Endothelial cell of umbilical vein (primary cell): ENCODE measurements at places on chromosomes 11 and 22.
A peak's percentile ranks its signal among the peaks of the same experiment; 100 is the strongest.

GRCh38 chr11:68541991-68542390 lies 81.4 kb downstream of the PPP6R3 start:
- no peak overlapping the region for H3K4me3 ChIP-seq
- peaks cover 22% of the 10 kb centered on the region for H3K36me3 ChIP-seq
- no peak for DNase-seq
- H3K27me3 ChIP-seq = no peaks in the 10 kb centered on the region
- H3K27ac ChIP-seq = no peak overlapping the region
- peaks cover 2% of the 10 kb centered on the region for H3K4me1 ChIP-seq

GRCh38 chr11:19951558-19952115 lies 208.6 kb downstream of the DBX1 start:
- H3K4me1 ChIP-seq = peaks cover 27% of the 10 kb centered on the region
- no peak overlapping the region for H3K4me3 ChIP-seq
- no peaks in the 10 kb centered on the region for H3K27me3 ChIP-seq
- peak overlapping the region; percentile 40 for H3K27ac ChIP-seq
- H3K36me3 ChIP-seq = peaks cover 7% of the 10 kb centered on the region
- peak; percentile 81 for DNase-seq

- H3K27me3 ChIP-seq = no peaks in the 10 kb centered on the region
- DNase-seq = peak; percentile 89
- H3K27ac ChIP-seq = no peak within 1 kb of the TSS
- peaks cover 10% of the 10 kb centered on the region for H3K4me1 ChIP-seq
- no peaks in the 10 kb centered on the region for H3K36me3 ChIP-seq
- H3K4me3 ChIP-seq = peak within 1 kb of the TSS; percentile 33
Measured at GRCh38 chr11:77589521-77590193, at the start of gene AQP11. Gene AQP11 (plus strand): TSS chr11:77589953. CDS start chr11:77589993, 40 bp downstream.

DNA sequence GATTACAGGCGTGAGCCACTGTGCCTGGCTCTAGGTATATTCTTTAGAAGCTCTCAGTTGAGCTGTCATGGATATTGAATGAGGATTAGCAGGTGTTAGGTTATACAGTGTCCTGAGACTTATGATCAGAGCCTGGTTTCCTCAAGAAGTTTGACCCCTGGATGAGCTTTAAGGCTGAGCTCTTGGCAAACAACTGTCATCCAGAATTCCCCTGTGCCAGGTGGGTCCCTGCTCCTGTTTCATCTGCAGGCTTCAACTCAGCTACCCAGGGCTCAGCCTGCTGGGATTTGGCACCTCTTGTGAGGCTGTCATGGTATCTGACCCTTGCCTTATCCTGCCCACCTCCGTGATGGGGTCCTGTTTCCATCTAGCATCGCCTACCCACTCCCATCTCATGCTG lies 24.3 kb downstream of the SERPINH1 start:
- DNase-seq = no peak
- no peak overlapping the region for H3K27ac ChIP-seq
- no peaks in the 10 kb centered on the region for H3K36me3 ChIP-seq
- no peak overlapping the region for H3K4me3 ChIP-seq

DNA sequence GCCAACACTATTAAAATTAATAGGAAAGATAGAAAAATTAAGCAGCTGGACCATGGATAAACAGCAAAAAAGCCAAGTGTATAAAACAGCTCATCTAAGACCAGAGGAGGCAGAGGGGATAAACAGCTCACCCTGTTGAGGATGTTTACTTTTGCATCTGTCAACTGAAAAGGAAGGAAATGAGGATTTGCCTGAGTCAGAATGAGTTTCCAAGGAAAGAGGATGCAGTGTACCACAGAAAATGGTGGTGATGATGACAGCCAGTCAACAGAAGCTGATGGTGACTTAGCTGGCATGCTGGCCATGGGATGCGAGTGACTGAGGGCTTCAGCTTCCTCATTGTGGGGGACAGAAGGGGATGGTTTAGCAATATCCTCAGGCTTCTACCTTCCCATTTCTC lies 183.5 kb downstream of the KIRREL3 start:
- H3K36me3 ChIP-seq = no peaks in the 10 kb centered on the region
- no peaks in the 10 kb centered on the region for H3K27me3 ChIP-seq
- H3K4me1 ChIP-seq = no peaks in the 10 kb centered on the region
- H3K27ac ChIP-seq = no peak overlapping the region
- no peak overlapping the region for H3K4me3 ChIP-seq

- peaks cover 2% of the 10 kb centered on the region for H3K36me3 ChIP-seq
- H3K4me3 ChIP-seq = peak overlapping the region; percentile 88
- no peaks in the 10 kb centered on the region for H3K27me3 ChIP-seq
- H3K27ac ChIP-seq = peak overlapping the region; percentile 84
Measured at GRCh38 chr22:20509344-20510047, 2.1 kb downstream of the MED15 start.

DNA sequence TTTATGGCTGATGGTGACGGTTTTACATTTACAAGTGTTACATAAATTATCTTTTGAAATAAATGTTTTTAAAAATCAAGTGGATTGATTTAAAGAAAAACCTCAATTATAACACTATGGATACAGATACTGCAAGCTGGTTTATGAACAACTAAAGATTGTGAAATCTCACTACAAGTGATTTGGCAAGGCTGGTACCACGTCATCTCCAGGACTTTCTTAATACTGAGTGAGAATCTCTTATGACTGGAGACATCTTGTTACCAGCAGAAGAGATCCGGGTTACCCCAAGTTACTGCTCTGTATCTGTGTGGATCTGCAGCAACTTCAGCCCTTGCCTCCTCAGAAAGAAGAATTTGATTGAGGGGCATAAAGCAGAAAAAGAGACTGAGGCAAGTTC lies 452.9 kb downstream of the MN1 start:
- H3K27me3 ChIP-seq = peaks cover 10% of the 10 kb centered on the region
- DNase-seq = no peak
- H3K4me3 ChIP-seq = no peak overlapping the region
- H3K36me3 ChIP-seq = no peaks in the 10 kb centered on the region
- H3K4me1 ChIP-seq = no peaks in the 10 kb centered on the region

GRCh38 chr11:46112961-46113607 lies 8.2 kb downstream of the PHF21A start:
- no peak overlapping the region for H3K27ac ChIP-seq
- DNase-seq = peak; percentile 58
- no peak overlapping the region for H3K4me3 ChIP-seq
- no peaks in the 10 kb centered on the region for H3K36me3 ChIP-seq

DNA sequence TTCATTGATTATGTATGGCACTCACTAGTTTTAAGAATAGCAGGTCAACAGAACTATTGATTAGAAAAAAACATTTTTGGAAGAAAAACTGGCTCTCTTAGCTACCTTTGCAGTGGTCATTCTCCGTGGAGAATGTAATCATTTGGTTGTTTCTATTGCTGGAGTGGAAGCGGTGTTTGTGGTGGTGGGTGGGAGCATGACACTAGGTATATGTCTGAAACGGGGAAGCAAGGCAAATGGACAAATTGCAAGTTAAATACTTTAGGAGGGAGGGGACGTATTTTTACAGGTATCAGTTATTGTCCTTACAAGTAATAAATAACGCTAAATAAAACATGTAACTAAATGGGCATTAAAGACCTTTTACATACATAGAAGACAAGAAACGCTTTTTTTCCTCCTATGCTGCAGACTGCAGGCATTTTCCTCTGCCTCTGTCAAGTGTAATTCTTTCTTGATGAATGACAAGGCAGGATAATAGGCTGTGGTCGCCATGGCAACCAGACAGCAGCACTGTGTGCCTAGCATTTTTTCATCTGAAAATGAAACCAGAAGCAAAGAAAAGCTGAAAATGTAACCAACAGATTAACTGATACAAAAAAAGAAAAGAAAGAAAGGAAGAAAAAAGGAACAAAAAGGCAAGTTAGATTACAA lies 46.2 kb downstream of the BLID start:
- no peaks in the 10 kb centered on the region for H3K36me3 ChIP-seq
- DNase-seq = peak; percentile 93
- no peak overlapping the region for H3K27ac ChIP-seq
- no peak overlapping the region for H3K4me3 ChIP-seq
- peaks cover 11% of the 10 kb centered on the region for H3K4me1 ChIP-seq

GRCh38 chr22:21606775-21607174 lies 23.0 kb downstream of the YDJC start:
- no peak overlapping the region for H3K4me3 ChIP-seq
- no peaks in the 10 kb centered on the region for H3K4me1 ChIP-seq
- DNase-seq = no peak
- no peaks in the 10 kb centered on the region for H3K27me3 ChIP-seq

DNA sequence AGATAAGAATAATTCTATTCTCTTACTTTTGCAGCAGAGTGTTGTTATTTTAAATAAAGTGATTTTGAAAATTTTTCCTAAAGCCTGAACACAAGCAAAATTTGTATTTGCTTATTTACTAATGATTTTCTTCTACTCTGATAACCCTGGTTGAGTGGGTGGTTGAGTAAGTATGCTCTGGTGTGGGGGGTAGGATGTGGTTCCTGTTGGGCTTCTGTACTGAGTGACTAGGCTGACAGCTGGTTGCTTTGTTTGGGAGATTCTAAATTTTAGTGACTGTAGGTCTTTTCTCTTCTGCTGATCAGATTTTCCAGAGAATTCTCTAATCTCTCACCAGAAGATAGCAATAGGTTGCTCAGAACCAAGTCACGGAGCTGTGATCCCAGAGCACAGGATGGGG lies 61.6 kb downstream of the METTL15 start:
- H3K4me1 ChIP-seq = no peaks in the 10 kb centered on the region
- DNase-seq = no peak
- no peaks in the 10 kb centered on the region for H3K27me3 ChIP-seq
- H3K27ac ChIP-seq = no peak overlapping the region
- no peaks in the 10 kb centered on the region for H3K36me3 ChIP-seq

- peaks cover 17% of the 10 kb centered on the region for H3K4me1 ChIP-seq
- H3K27me3 ChIP-seq = peaks cover 59% of the 10 kb centered on the region
- DNase-seq = no peak
- H3K27ac ChIP-seq = no peak overlapping the region
- no peak overlapping the region for H3K4me3 ChIP-seq
Measured at GRCh38 chr22:27798511-27799014, 3.0 kb downstream of the MN1 start.

GRCh38 chr11:73155102-73155501 lies 13.0 kb upstream of the FCHSD2 start:
- H3K4me3 ChIP-seq = no peak overlapping the region
- H3K27ac ChIP-seq = no peak overlapping the region

DNA sequence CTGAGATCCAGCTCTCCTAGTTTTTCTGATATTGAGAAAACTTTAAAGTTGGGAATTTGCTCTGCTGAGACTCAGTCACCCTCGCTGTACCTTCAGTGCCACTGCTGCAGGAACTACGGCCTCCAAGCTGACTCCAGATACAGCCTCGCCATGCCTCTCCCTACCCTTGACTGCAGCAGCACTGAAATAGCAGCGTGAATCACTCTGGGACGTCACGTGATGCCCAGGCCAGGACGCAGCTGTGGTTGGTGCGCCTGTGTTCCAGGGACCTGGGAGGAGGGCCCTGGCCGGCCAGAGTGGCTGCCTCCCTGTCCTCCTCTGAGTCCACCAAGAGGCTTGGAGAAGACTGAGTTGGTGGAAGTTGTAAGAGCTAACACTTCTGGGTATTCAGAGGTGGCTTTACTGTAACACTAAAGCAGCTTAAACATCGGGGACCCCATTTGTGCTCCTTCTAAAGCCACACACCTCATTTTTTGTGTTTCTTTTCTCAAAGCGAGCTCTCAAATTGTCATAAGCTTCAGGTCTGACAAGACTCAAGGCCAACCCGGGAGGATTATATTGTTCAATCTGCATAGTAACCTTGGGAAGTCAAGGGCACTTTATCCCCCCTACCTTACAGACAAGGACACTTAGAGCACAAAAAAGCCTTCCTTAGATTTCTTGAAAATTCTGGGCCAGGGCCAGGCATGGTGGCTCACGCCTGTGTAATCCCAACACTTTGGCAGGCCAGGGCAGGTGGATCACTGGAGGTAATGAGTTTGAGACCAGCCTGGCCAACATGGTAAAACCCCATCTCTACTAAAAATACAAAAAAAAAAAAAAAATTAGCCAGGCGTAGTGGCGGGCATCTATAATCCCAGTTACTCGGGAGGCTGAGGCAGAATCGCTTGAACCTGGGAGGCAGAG lies 4.2 kb upstream of the STIP1 start:
- no peak overlapping the region for H3K4me3 ChIP-seq
- peak overlapping the region; percentile 29 for H3K27ac ChIP-seq
- peaks cover 14% of the 10 kb centered on the region for H3K4me1 ChIP-seq
- peak; percentile 95 for DNase-seq
- no peaks in the 10 kb centered on the region for H3K36me3 ChIP-seq
- no peaks in the 10 kb centered on the region for H3K27me3 ChIP-seq

DNA sequence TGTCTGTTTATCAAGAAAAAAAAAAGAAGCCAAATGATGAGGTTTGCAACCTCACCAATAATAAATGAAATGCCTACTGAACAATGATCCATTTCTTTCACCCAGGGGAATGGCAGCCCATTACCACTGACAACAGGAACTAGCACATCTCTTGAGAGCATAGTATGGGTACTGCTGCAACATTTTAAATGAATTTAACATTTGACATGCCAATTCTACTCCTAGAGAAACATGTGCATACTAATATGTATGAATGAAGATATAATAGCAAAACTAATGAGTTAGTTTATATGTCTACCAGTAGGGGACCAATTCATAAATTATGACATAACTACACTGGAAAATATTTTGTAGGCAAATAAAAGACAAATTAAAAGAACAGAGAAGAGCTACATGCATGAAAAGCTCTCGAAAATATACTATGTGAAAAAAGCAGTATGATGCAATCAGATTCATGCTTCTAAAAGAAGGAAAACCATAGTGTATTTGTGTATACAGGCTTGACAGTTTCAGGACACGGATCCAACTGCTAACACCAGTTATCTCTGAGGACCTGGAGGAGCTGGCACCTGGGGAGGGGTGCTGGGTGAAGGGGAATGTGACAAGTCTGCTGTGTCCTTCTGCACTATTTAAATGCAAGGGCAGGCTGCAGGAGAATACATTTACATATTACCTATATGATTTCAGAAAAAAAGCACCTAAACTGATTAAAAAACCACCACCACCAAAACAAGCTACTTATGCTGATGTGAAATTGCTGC lies 6.9 kb downstream of the SMCO4 start:
- no peak overlapping the region for H3K27ac ChIP-seq
- no peaks in the 10 kb centered on the region for H3K27me3 ChIP-seq
- H3K4me3 ChIP-seq = no peak overlapping the region

DNA sequence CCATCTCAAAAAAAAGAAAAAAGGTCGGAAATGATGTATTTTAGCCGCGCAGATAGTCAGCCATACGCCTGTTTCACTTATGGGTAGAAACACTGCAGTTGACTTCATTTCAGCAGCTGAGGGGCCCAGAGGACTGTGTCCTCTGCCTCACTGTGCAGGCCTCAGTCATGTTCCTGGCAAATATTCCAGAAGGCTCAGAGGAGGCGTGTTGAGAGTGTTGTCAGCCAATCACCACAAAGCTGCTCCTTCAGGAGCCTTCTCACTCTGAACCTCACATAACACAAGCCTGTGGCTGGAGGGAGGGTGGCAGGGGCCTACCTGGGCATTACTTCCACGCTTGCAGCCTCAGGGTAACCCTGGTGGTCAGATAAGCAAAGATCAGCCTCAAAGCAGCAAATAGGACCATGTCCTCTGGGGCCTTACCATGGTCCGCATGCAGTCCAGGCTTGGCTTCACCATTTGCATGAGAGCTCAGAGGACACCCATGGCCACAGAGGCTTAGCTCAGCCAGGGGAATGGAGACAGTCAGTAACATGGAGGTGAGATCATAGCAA lies 17.3 kb upstream of the TREH start:
- no peaks in the 10 kb centered on the region for H3K4me1 ChIP-seq
- no peaks in the 10 kb centered on the region for H3K27me3 ChIP-seq
- no peak overlapping the region for H3K27ac ChIP-seq
- H3K36me3 ChIP-seq = no peaks in the 10 kb centered on the region

- H3K4me3 ChIP-seq = no peak overlapping the region
- H3K27ac ChIP-seq = no peak overlapping the region
- no peaks in the 10 kb centered on the region for H3K4me1 ChIP-seq
Measured at GRCh38 chr22:45787759-45788158, 116.1 kb downstream of the ATXN10 start.
